CD4-positive, CD25-positive, alpha-beta regulatory T cell (primary cell): ENCODE measurements at places on chromosomes 6 and 20.

- DNase-seq: no peak
Measured at GRCh38 chr6:148612043-148612442, 134.8 kb upstream of the UST start.

DNA sequence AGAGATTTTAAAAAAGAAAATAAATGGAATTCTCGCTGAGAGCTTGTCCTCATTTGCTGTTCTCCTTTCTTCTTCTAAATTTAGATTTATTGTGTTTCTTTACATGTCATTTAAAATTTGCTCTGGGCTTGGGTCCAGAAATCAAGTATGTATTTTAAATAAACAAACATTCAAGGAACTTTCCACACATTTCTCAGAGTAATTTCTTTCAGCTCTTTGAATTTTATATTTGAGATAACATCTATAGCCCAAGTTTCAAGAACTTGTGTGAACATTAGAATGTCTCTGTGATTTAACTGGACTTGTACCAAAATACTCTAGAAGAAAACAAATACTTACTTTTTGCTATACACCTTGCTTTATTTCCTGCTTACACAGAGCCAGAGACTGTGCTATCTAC lies 192.3 kb downstream of the TMEM200A start:
- no peak for DNase-seq

DNA sequence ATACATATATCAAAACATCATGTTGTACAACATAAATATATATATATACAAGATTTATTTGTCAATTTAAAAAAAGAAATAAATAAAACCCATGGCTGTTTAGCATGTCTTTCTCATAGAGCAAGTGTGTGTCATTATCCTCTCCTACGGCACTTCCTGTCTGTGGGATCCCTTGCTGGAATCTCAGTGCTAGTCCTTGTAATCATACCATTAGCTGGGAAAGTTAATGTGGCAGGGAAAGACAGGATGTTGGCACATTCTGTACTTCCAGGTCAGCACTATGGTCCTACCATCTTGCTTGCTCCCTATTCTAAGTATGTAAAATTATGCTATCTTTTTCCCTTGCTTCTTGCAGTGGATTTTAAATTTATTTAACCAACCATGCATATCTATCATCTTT lies 9.5 kb upstream of the SLC17A3 start:
- DNase-seq: no peak

DNA sequence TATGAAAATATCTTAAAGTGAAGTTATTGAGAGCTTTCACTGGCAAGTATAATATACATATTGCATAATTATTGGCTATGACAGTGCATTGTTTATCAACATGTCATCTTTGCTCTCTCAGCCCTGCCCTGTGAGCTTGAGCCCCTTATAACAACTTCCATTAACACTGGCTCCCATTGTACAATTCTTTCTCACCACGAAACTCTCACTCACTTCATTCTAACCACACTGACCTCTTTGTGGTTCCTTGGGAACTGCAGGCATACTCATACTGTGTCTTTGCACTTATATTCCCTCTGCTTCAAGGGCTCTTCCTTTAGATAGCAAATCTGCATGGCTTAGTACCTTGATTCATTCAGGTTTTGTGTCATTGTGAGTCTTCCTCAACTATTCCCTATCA lies 411.8 kb downstream of the CDKAL1 start:
- no peak for DNase-seq

GRCh38 chr20:45318948-45319347 lies 10.8 kb upstream of the MATN4 start:
- no peak for DNase-seq

- no peak for DNase-seq
Measured at GRCh38 chr6:169188475-169188874, 65.2 kb downstream of the THBS2 start.

DNA sequence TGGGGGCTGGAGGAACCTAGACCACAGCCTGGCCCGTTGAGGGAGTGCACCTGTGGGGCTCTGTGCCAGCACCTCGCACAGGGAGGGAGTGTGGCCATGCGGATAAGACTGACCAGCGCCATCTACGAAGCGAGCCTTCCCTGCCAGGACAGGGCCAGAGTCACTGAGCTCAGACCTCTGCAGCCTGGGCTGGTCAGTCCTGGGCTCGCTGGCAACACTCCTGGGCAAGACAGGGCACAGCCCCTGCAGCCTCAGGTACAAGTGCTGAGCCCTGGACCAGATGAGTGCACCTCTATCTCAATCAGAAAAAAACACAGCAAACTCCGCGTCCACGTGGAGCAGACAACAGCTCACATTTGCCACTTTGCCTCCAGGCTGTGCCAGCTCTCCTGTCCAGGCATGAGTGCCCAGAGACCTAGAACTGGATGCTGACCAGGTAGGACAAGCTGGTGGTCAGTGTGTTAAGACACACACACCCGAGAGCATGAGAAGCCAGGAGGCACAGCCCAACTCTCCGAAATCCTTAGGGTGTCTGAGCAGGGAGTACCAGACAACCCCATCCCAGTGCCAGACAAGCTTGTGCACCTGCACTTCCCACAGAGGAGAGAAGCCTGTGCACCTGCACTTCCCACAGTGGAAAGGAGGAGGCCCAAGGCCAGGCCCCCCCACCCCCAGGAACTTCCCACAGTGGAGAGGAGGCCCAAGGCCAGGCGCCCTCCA lies 4.9 kb downstream of the ARFRP1 start:
- DNase-seq: no peak

DNA sequence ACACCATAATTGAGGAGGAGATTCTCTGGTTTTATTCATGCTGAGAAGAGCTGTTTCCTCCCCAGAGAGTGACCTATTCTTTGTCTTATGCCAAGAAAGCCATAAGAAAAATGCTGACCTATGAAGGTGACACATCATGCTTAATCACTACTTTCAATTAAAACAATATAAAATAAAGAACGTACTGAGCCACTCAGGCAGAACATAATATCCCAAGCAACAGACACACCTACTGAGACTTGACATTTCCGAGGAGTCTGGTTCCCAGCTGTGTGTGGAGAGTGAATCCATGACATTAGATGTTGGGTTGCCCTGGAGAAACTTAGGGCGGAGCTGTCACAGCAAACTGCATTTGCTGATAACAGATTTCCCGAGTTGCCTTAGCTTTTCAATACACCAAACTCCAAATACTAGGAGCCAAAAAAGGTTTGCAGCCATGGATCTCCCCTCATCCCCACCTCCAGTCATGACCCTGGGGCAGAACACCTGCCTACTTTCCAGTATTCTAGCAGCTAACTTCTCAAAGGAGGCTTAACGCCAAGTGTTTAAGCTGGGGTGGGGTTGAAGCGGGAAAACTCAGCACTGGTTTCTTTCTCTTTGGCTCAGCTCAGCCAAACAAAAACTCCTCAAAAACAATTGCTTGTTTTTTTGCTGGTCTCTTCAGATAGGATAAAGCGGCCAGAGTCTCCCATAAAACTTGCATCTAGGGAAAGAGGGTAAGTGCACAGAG lies 92.2 kb downstream of the BACH2 start:
- no peak for DNase-seq

GRCh38 chr20:33229843-33230242 lies 6.0 kb upstream of the BPIFA1 start:
- DNase-seq: no peak

DNA sequence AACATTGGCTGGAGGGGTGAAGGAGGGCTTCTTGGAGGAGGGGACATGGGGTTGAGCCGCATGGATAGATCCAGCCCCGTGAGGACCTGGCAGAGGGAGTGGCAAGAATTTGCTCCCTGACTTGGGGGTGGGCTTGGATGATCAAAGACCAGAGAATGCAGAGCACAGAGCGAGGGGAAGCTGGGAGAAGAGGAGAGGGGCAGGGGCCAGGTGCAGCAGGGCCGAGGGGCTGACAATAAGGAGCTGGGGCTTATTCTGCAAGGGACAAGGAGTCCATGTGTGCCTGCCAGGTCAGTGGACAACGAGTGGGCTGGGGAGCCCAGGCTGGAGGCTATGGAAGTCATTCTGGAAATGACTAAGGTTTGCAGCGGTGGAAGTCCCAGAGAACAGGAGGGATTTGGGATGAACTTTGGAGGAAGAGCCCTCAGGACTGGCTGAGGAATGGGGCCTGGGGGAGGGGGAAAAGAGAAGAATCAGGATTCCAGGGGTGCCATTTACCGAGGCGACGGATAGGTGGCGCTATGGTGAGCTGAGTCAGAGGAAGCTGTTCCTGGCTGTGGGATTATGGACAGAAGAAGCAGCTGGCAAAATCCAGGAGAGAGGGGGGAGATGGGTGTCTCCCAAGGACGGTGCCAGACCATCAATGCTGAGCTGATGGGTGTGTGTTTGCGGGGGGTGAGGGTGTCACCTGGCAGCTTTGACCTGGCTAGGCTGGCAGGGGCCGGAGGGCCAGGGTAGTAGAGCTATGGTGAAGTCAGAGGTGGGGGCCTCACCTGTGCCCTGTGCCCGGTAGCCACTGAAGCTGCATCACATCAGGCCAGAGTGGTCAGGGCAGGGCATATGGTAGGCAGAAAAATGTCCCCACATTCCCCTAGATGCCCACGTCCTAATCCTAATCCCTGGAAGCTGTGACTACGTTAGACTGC lies 7.8 kb downstream of the KCNG1 start:
- DNase-seq: no peak

GRCh38 chr6:83198486-83199172 lies 5.5 kb downstream of the RWDD2A start:
- DNase-seq: no peak

GRCh38 chr6:33199687-33200218 lies 712 bp downstream of the RXRB start:
- peak; percentile 87 for DNase-seq

GRCh38 chr6:126937426-126937825 lies 181.0 kb upstream of the RSPO3 start:
- DNase-seq: no peak

GRCh38 chr6:56168596-56168995 lies 78.8 kb downstream of the COL21A1 start:
- DNase-seq: no peak

DNA sequence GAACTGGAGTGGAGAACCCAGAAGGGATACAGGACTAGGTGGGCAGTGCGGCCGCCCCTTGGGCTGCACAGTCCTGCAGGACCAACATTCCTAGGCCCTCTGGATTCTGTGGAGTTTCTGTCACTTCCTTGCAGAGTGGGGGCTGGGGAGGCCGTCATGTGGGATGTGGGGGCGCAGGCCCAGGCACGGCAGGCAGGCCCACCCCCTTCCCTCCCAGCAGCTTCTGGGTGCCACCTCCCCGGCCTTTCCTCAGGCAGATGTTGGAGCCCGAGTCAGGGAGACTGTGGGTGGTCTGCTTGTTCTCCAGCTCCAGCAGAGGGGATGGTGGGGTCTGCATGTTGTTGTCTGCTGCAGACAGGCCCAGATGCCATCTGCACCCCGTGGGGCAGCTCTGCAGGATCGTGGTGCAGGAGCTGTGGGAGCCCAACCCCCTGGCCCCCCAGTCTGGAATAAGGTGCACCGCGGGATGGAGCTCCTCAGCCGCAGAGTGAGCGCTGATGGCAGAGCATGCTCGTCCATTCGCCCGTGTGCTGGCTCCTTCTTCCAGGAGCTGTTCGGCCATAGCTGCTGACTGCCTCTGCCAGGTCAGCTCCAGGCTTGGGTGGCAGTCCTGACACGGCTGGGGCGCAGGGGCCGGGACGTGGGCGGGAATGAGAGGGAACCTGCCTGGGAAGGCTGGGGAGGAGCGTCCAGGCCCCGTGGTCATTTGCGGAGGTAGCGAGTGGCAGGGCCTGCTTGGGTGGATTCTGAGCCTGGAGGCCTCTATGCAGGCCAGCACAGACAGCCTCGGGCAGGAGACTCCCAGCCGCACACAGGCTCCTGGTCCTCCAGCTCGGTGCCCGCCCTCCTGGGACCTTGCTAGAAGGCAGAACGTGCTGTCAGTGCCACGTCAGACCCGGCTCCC lies 18.1 kb downstream of the SLC17A9 start:
- DNase-seq: no peak

- DNase-seq: no peak
Measured at GRCh38 chr6:150065083-150065482, 3.8 kb downstream of the ULBP3 start.

DNA sequence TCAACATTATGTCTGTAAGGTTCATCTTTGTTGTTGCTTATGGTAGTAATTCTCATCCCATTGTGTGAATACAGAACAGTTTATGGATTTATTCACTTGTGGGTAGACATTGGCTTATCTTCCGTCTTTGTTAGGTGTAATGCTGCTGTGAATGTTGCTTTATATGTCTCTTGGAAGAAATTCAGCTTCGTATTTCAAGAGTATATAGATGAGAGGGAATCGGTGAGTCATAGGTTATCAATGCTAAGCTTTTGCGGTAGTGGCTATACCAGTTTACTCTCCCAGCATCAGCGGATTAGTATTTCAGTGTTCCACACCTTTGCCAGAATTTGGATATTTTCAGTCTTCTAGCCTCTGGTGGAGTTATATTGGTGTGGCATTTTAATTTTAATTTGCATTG lies 77.8 kb downstream of the ZFAND3 start:
- DNase-seq: no peak

GRCh38 chr20:16596991-16597390 lies 23.7 kb upstream of the KIF16B start:
- no peak for DNase-seq

GRCh38 chr6:4059115-4059777 lies 19.7 kb downstream of the FAM217A start:
- DNase-seq: peak; percentile 80

- no peak for DNase-seq
Measured at GRCh38 chr20:60505423-60505822, 547.2 kb downstream of the CDH26 start.

GRCh38 chr6:135183532-135184440 lies 2.7 kb downstream of the MYB start:
- DNase-seq: peak; percentile 80

DNA sequence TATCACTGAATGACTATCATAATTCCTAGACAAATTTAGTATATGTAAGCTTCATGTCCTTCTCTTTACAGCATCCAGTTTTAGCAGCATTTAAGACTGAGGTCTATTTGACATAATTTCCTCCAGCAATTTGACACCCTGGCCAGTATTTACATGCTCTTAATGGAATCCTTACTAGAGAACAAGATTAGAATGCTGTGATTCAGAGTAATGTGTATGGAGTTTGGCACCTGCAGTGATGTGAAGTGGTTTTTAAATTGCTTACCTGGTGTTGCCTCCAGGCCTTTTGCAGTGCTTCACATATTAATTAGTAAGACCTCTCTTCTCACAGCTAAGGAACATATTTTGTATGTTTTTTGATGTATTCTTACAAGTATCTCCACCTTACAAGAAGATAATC lies 9.8 kb downstream of the NKX2-4 start:
- no peak for DNase-seq

DNA sequence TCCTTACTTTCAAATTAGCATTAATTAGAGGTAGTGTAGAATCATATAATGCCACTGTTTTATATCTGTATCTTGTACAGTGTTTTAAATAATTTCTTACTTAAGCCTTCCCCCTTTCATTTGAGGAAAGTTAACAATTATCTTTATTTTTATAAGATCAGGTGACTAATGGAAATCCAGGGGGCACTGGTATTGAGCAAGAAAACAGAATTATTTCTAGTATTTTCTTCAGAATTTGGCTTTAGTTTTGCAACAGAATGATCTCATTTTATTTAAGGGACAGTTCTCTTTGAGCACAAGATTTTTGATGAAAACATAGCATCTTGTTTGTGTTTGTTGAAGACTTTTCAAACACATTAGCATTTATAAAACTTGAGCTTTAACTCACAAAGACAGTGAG lies 55.9 kb downstream of the RNF217 start:
- no peak for DNase-seq
